ENCODE measurements at places on chromosomes 2 and 18. TPM values are rescaled to one million over a fixed set of nuclear protein-coding genes. Genes with fewer than 3 reads are reported as not detected.

IL18R1 gene
- 35.5 TPM for total RNA-seq

IL37 gene
- total RNA-seq = not detected

CAD gene
- 38.5 TPM for total RNA-seq

TRIM43 gene
- total RNA-seq = not detected

GRCh38 chr18:45602926-45603325, 12.3 kb upstream of the SLC14A2 start:
- DNase-seq = no peak

GRCh38 chr2:97067279-97068004, 27.2 kb downstream of the FAHD2B start:
- DNase-seq = no peak

GRCh38 chr2:158969715-158970240, 1.3 kb downstream of the TANC1 start:
- DNase-seq = no peak

DNA sequence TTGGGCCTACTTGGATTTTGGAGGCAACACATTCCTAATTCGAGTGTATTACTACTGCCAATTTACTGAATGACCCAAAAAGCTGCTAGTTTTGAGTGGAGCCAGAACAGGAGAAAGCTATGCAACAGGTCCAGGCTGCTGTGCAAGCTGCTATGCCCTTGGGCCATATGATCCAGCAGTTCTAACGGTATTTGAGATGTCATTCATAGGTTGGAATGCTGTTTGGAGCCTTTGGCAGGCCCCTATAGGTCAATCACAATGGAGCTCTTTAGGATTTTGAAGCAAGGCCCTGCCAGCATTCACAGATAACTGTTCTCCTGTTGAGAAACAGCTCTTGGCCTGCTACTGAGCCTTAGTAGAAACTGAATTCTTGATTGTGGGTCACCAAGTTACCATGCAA, 368.7 kb downstream of the CDH19 start:
- no peak for DNase-seq

DNA sequence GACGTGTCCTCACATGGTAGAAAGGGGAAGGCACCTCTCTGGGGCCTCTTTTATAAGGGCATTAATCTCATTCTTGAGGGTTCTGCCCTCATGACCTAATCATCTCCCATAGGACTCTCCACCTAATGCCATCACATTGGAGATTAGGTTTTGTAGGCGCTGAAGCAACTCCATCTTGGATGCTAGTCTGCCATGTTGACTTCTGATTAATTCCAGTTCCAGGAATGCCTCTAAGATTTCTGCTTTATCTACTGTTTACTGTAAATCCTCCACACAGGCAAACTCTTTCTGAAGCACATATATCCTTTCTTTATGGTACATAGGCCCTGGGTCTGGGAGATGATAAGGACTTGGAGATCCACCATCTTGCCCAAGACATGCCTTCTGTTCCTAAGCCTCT, 49.3 kb upstream of the YWHAQ start:
- no peak for DNase-seq
